ENCODE measurements at places on chromosomes 2 and 18.

DNA sequence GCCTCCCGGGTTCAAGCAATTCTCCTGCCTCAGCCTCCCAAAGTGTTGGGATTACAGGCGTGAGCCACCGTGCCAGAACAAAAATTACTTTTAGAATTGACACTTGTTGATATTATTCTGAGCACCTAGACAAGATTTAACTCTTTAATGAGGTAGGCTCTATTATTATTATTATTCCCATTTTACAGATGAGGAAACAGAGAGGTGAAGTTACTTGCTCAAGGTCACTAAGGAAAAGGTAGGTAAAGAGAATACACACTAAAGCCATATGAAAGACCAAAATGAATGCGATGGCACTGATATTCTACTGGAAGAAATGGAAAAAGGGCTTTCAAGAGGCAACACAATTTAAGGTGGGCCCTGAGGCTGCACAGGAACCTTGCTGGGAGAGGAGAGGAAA is 73.8 kb upstream of the ZFP36L2 start:
- DNase-seq = no peak

DNA sequence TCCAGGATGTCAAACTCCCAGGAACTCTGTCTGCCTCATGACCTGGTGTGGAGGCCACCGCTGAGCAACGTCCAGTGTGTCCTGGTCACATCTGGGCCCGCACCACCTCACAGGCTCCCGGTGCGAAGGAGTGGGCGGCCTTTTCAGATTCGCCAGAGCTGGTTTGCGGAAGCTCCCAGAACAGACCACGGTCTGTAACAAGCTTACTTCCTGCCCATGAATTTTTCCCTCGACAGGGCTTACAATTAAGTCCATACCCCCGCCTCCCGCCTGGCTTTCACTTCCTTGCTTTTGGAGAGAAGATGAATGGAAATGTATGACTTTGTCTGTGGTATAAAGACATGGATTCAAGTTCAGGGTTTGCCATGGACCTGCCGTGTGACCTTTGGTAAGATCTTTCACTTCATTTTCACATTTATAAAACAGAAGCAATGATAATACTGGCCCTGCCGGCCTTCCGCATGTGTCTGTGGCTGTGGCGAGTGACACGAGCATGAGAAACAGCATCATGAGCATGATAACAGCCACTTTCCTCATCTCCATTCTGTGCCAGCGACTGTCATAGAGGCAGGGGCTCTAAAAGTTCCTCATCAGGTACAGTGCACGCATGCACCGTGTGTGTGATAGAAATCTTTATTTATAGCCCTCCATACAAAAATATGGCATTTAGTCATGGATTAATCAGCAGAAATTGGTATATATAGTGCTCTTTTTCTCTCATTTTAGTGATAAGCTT is 31.0 kb upstream of the KCNF1 start:
- no peak for DNase-seq

GRCh38 chr2:26723991-26724750 is 31.6 kb downstream of the KCNK3 start:
- DNase-seq = no peak

DNA sequence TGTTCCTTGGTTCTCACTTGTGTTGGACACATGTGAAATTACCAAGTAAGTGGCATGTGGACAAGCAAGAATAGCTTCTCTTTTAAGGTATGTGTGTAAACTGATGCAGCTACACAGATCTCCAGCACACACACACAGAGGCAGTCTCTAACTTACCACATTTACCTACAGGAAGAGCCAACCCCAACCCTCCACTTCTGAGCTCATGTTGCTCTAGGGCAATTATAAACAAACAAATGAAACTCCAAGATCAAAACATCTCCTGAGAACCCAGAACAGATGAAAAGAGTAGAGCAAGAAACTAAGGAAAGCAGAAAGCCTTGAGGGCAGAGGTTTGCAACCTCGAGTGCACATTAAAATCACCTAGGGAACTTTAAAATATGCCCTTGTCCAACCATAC is 16.0 kb upstream of the TMEM37 start:
- no peak for DNase-seq

DNA sequence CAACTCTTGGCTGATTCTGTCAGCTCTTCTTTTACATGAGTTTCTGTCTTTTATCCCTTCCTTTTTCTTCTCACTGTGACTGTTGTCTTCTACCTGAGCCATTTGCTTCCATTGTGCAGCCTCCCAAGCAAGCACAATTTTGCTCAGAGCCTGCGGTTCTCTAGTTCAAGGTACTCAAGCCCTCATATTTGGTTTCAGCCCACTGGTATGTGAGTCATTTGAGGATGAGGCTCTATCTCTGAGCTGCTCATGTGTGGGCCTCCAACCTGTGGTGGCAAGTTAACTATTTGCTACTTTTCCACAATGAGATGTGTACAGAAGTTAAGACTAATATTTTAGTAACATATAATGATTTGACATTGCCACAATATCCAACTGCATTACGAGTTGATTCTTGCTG is 183.0 kb downstream of the PHLPP1 start:
- DNase-seq = no peak

- DNase-seq = no peak
Measured at GRCh38 chr18:57649556-57650500, 28.2 kb upstream of the NARS1 start.

DNA sequence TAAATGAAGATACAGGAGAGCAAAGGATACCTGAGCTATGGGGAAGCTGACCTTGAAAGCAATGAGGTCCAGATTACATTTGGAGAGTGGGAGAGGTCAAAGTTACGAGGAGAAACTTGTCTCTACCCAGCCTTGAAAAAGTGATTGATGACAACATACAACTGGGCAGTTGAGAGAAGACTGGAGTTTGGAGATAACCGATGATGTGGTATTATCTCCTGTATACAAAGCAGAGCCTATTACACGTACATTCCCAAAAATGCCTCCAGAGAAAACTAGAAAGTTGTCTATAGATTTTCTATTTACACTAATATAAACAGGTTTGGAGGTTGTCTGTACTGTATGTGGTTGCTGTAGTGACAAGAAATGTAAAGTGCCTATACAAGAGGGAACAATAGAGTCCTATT is 28.3 kb downstream of the ARL5A start:
- no peak for DNase-seq

DNA sequence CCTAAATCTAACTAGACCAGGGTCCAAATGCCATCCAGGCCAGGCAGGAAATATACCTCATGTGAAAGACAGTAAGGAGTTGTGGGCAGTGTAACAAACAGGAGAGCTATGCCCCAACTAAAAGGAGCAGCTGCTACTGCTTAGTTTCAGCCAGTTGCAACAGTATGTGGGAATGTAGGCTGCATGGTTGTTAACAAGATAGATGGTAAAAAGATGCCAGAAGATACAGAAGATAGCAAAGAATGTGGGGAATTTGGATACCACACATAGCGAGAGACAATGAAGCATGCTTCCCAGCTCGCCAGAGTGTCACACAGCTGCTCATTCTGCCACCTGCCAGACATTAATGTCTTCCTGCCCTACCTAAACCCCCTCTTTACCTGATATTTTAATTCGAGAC is 39.4 kb upstream of the CYBRD1 start:
- no peak for DNase-seq

- DNase-seq = no peak
Measured at GRCh38 chr2:67633212-67633856, 236.2 kb downstream of the ETAA1 start.

DNA sequence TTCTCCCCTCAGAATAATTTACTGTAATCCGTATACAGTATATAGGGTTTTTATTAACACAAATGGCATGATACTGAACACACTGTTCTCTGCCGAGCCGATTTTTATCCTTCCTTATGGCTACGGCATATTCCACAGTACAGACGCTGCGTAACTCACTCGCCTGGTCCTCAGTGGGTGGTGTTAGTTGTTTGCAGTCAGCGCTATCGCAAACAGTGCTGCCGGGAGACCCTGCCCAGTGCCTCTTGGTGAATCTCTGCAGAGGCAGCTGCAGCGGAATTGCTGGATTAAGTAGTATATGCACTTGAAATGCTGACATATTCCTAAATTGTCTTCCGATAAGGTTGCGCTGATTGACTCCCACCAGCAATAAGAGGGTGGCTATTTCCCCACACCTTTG is 73.9 kb downstream of the MARCO start:
- DNase-seq = no peak

- no peak for DNase-seq
Measured at GRCh38 chr18:54690198-54690597, 99.2 kb downstream of the DYNAP start.

- DNase-seq = no peak
Measured at GRCh38 chr2:1881998-1882397, 137.7 kb upstream of the PXDN start.

DNA sequence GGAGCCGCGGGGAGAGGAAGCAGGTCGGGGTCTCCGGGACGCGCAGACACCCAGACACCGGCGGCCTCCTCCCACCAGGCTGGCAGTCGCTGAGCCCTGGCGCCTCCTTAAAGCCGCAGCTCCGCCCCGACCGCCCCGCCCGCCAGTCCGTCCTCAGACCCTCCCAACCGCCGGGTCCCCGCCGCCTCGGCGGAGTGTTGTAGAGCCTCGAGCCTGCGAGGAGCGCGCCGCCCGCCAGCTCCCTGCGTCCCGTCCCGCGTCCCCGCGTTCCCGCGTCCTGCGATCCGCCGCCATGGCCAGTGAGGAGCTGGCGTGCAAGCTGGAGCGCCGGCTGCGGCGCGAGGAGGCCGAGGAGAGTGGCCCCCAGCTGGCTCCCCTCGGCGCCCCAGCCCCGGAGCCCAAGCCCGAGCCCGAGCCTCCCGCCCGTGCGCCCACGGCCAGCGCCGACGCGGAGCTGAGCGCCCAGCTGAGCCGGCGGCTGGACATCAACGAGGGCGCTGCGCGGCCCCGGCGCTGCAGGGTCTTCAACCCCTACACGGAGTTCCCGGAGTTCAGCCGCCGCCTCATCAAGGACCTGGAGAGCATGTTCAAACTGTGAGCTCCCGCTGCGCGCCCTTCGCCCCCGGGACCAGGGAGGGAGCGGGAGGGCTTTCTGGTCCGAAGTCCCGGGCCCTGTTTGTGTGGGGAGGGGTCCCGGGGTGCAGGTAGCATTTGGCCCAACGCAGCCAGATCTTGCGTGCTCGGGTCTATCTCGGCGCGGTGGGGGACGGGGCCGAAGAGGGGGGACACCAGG is at the start of gene EFHD1:
EFHD1 (plus strand) TSS at position 192 of the 793 bp plus-strand sequence; CDS start at position 293, 101 bp downstream.
- no peak for DNase-seq

- DNase-seq = no peak
Measured at GRCh38 chr2:230664844-230665243, 47.8 kb upstream of the CAB39 start.

DNA sequence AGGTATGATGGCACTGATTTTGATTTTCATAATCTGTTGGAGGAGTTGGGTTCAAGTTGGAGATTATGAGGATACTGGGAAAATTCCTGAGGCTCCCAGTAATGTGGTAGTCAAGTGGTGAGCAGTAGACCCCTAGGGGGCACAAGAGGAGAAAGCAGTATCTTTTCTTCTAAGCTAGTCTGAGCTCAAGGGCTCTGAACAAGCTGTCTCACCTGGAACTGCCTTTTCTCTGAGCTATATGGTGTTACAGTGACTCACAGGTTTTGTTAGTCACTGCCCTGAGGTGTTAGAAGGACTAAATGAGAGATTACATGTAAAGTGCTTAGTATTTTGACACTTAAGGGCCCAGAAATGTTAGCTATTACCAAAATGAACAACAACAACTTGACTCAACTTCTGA is 42.2 kb downstream of the CD302 start:
- no peak for DNase-seq

DNA sequence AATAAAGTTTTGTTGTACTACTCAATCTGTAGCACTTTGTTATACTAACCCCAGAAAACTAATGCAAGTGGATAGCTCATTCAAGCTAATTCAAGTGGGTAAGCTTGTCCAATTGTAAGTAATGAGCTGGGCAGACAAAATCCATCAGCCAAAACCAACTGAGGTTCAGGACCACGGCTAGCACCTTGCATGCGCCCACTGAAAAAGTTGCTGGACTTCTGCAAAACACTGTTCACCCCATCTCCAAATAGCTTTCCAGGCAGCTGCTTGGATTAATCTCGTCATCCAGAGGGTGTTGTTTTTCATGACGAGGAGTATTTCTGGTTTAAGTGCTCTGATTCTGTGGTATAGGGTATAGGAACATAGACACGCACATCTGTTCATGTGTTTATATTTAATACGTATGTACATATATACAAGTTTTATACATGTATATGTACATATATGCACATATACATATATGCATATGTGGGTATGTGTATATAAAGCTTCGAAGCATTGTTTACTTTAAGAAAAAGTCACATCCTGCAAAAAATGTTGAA is 307.5 kb downstream of the GALR1 start:
- DNase-seq = no peak

- DNase-seq = no peak
Measured at GRCh38 chr2:42813763-42814162, 21.4 kb upstream of the HAAO start.

GRCh38 chr2:174833737-174834136 is 69.5 kb upstream of the CHRNA1 start:
- DNase-seq = no peak
